Fibroblast of skin of abdomen (primary cell): ENCODE measurements at places on chromosomes 7 and 10.

DNA sequence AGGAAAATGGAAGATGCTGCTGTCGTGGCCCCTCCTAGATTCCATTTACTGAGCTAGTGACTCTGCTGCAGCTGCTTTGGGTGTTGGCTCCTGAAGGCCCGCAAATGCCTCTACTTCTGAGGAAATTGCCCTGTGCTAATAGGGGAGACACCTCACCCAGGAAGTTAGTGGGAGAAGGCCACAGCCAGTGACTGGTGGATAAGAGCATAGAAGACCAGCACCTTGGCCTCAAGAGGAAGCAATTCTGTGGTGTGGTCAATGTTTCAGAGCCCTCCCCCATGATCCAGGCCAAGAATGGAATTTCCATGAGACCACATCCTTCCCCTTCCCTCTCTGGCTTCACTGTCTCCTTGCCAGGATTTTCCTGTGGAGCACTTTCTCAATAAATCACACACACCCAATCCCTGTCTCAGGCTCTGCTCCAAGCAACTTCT is 25.0 kb upstream of the FZD1 start:
- peak; percentile 92 for DNase-seq

DNA sequence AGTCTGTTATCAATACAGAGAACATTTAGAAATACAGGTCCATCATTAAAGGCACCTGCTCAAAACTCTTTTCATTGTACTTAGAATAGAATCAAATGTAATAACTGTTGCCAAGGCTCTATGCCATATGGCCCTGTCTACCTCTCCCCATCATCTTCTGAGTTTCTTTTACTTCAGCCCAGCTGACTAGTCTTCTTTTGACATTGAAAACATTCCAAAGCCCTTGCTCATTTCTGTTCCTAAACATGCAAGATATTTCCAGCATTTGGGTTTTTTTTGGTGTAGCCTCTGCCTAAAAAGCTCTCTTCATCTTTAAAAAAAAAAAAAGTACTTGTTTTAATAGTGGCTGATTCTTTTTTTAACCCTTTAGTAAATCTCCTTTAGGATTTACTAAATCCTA is 165.5 kb upstream of the SMIM30 start:
- peak; percentile 24 for DNase-seq

- DNase-seq, result no peak
These were observed 88.0 kb upstream of the ELMO1 start for GRCh38 chr7:37536706-37537105.

GRCh38 chr7:21941611-21942141 is 4.0 kb downstream of the CDCA7L start:
- peak; percentile 12 for DNase-seq

DNA sequence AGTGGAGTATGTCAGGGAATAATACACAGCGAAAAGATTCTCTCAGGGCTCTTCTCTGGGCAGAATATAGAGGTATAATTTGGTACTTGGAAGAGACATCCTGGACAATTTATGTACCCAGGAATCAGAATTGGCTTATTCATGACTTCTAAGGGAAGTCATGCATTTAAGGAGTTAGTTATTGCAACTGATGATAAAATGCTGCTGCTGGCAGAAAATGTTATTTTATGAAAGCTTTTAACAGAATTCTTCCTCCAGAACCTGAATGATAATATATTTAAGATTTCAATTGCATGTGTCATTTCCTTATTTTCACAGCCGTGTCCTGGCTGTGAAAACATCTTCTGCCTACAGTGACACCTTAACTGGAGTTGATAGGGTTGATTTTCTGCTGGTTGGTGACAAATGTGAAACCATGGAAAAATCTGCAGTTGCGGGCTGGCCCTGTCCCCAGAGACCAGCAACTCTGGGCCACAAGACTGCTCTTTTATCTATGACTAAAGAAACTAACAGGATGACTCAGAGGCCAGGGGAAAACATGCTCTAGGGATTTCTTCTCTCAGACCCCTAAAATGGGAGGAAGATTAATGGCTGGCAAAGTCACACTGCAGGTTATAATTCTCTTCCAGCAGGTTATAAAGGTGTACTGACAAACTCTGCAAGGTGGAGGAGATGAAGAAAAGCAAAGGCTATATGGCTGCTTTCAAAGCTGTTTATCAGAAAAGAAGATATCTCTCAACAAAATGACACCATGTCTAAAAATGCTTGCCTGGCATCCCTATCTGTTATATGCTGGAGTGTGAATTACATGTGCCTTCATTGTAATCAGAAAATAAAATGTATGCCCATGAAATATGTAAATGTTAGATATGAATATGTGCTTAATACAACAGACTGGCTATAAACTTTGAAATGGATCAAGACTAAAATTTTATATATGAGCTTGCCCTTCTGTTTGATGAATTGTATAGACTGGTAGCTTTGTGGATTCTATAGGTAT is 12.1 kb upstream of the TRUB1 start:
- DNase-seq, result peak; percentile 52

- DNase-seq, result peak; percentile 55
These were observed 100.9 kb downstream of the PHTF2 start for GRCh38 chr7:77899516-77899915.

- no peak for DNase-seq
These were observed 273.5 kb upstream of the NPY start for GRCh38 chr7:24010495-24010894.

DNA sequence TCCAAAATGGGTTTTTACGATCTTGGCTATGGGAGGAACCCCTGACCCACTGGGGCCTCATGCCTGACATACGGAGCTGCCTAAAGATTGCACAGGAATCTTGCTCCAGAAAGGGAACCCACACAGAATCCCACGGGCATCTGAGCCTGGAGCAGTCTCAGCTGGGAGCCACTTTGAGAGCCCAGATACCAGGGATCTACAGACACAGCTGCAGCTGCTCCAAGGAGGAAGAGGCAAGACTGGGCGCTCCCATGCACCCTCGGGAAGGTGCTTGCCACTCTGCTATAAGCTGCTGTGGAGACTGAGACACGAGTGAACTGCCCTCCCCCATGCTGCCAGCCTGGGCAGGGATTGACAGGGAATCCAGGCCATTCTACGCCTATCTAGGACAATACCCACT is 202.5 kb downstream of the REEP3 start:
- no peak for DNase-seq

- DNase-seq, result no peak
These were observed 39.1 kb downstream of the CDK1 start for GRCh38 chr10:60817398-60817805.

- DNase-seq, result no peak
These were observed 181.8 kb upstream of the LRRN3 start for GRCh38 chr7:110909117-110909516.

GRCh38 chr10:116848032-116848943 is 1.0 kb upstream of the ENO4 start:
- peak; percentile 53 for DNase-seq

GRCh38 chr7:43878867-43879266 is 9.6 kb upstream of the MRPS24 start:
- DNase-seq, result peak; percentile 34
